ENCODE measurements at places on chromosomes 3 and 15. TPM values are rescaled to one million over a fixed set of nuclear protein-coding genes. Genes with fewer than 3 reads are reported as not detected.

C3orf85 gene
- not detected for total RNA-seq

TRIM71 gene
- total RNA-seq = not detected

LMAN1L gene
- under 0.01 TPM for total RNA-seq

XIRP1 gene
- total RNA-seq = under 0.01 TPM

CCR3 gene
- total RNA-seq = not detected

DNA sequence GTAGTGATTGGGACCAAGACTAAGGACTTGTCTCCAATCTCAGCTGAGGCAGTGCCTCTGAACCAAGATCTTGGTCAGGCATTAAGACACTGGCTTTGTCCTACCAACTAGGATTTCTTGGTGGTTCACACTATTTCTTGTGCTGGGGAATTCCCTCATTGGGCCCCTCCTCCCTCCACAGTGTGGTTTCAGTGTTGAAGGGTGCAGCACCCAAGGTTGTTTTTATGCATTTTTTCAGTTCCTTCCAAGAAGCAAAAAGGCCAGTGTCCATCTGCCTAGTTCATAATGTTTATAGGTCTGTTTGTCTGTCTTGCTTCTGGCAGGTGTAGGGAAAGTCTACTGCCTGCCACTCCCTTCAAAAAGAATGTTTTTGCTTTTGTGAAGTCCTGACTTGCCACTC, 10.6 kb upstream of the ITPKA start:
- H3K27ac ChIP-seq = no peak overlapping the region
- no peaks in the 10 kb centered on the region for H3K27me3 ChIP-seq
- peak; percentile 31 for DNase-seq
- H3K4me3 ChIP-seq = no peak overlapping the region
- H3K4me1 ChIP-seq = no peaks in the 10 kb centered on the region

DNA sequence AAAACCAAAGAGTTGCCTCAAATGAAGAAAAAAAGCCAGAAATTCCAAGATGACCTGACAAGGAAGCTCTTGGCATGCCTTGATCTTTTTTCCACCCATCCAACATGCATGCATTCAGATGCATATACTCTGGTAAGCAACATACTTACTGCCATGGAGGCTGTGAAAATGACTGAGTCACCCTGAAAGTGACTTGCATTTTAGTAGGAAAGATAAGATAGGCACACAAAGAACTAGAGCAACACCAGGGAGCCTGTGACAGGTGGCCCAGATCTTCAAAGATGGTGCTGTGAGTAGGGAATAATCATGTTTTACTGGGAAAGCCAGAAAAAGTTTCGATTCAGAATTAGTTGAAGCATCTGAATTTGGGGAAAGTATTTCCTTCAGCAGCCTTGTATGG, 185.1 kb upstream of the SLCO3A1 start:
- H3K4me3 ChIP-seq = no peak overlapping the region
- H3K27ac ChIP-seq = no peak overlapping the region
- no peaks in the 10 kb centered on the region for H3K4me1 ChIP-seq
- no peak for DNase-seq
- H3K36me3 ChIP-seq = no peaks in the 10 kb centered on the region

- H3K36me3 ChIP-seq = no peaks in the 10 kb centered on the region
- peak; percentile 85 for DNase-seq
- H3K27ac ChIP-seq = peak overlapping the region; percentile 18
- no peaks in the 10 kb centered on the region for H3K27me3 ChIP-seq
These were observed 13.3 kb upstream of the PAQR9 start for GRCh38 chr3:142976621-142977398.

GRCh38 chr3:195892105-195893043, 16.0 kb downstream of the TNK2 start:
- DNase-seq = peak; percentile 96
- H3K36me3 ChIP-seq = peaks cover 4% of the 10 kb centered on the region
- H3K27ac ChIP-seq = peak overlapping the region; percentile 45
- H3K4me3 ChIP-seq = peak overlapping the region; percentile 61

GRCh38 chr3:158792709-158793108, 9.1 kb upstream of the MFSD1 start:
- H3K27me3 ChIP-seq = no peaks in the 10 kb centered on the region
- H3K36me3 ChIP-seq = no peaks in the 10 kb centered on the region
- H3K4me3 ChIP-seq = no peak overlapping the region
- H3K4me1 ChIP-seq = peaks cover 37% of the 10 kb centered on the region

DNA sequence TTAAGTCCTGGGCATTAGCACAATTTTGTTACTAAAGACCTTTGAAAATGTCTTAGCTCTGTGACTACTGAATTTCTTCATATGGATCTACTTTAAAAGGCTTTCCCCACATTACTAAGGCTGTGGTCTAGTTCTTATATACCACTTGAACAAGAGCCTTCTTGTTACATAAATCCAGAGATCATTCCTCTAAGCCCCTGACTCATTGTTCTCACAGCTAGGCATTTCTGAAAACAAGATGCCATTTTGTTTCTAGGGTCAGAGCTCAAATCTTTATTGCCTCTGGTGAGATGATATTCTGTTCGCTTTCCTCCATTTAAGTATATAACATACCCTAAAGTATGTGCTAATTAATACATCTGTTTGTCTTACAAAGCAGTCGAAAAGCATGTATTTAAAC, 29.8 kb upstream of the LPP start:
- DNase-seq = no peak
- no peak overlapping the region for H3K27ac ChIP-seq
- no peaks in the 10 kb centered on the region for H3K27me3 ChIP-seq

GRCh38 chr15:94041746-94042145, 189.6 kb upstream of the MCTP2 start:
- no peak overlapping the region for H3K27ac ChIP-seq
- no peaks in the 10 kb centered on the region for H3K36me3 ChIP-seq
- H3K4me3 ChIP-seq = no peak overlapping the region
- DNase-seq = no peak
- H3K4me1 ChIP-seq = no peaks in the 10 kb centered on the region

All from osteoblast (primary cell).